ENCODE measurements at places on chromosomes 16 and 17. TPM values are rescaled to one million over a fixed set of nuclear protein-coding genes. Genes with fewer than 3 reads are reported as not detected.

TXNDC11 gene
- total RNA-seq = 64.2 TPM

TNS4 gene
- 3.7 TPM for total RNA-seq

ARHGAP44 gene
- total RNA-seq = 0.39 TPM

CCL16 gene
- total RNA-seq = not detected

ACSM5 gene
- total RNA-seq = 0.26 TPM

RUNDC3A gene
- total RNA-seq = not detected

PRSS36 gene
- total RNA-seq = 1.1 TPM

GRCh38 chr16:31569360-31569717 lies 41.6 kb downstream of the AHSP start:
- no peak for DNase-seq

- DNase-seq = no peak
Measured at GRCh38 chr17:71922439-71922838, 198.4 kb upstream of the SOX9 start.

- no peak for DNase-seq
Measured at GRCh38 chr17:72063262-72063661, 57.6 kb upstream of the SOX9 start.

DNA sequence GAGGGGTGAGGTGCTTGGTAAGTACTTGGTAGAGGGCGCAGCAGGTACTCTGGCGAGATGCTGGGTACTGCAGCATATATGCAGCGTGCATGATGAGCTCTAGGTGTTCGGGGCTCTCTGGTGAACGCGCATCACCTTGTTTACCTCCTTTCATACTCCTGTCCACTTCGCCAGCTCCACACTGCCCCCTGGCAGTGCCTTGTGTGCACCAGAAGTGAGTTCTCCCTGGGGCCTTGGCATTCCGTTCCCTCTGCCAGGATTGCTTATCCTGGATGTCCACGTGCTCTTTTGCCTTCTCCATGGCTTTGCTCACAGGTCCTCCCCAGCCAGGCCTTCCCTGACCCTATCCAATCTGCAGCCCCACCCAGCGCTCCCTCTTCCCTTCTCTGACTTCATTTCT lies 154.2 kb downstream of the MRM1 start:
- peak; percentile 36 for DNase-seq

- DNase-seq = no peak
Measured at GRCh38 chr16:53323924-53324323, 110.3 kb upstream of the RBL2 start.

GRCh38 chr17:55005520-55005919 lies 37.0 kb downstream of the STXBP4 start:
- DNase-seq = no peak

DNA sequence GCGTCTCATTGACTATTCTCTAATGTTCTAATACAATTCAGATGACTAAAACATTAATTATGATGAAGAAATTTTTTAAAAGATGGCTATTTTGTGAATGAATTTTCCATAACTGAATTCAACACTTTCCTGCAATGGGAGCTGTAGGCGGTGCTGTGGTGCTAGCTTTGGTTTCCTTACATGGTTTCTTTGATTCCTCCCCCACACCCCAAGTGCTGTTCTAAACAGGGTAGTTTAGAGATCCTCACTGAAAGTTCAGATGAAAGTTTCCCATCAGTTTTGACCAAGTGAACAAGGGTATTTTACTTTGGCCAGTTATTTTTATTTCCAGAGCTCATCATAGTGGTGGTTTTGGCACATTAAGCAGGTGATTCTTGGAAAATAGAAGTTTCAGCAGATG lies 26.0 kb upstream of the MRC2 start:
- DNase-seq = no peak

GRCh38 chr16:12874186-12874585 lies 27.2 kb upstream of the SHISA9 start:
- no peak for DNase-seq

- DNase-seq = no peak
Measured at GRCh38 chr17:75521290-75521689, 4.2 kb upstream of the LLGL2 start.

DNA sequence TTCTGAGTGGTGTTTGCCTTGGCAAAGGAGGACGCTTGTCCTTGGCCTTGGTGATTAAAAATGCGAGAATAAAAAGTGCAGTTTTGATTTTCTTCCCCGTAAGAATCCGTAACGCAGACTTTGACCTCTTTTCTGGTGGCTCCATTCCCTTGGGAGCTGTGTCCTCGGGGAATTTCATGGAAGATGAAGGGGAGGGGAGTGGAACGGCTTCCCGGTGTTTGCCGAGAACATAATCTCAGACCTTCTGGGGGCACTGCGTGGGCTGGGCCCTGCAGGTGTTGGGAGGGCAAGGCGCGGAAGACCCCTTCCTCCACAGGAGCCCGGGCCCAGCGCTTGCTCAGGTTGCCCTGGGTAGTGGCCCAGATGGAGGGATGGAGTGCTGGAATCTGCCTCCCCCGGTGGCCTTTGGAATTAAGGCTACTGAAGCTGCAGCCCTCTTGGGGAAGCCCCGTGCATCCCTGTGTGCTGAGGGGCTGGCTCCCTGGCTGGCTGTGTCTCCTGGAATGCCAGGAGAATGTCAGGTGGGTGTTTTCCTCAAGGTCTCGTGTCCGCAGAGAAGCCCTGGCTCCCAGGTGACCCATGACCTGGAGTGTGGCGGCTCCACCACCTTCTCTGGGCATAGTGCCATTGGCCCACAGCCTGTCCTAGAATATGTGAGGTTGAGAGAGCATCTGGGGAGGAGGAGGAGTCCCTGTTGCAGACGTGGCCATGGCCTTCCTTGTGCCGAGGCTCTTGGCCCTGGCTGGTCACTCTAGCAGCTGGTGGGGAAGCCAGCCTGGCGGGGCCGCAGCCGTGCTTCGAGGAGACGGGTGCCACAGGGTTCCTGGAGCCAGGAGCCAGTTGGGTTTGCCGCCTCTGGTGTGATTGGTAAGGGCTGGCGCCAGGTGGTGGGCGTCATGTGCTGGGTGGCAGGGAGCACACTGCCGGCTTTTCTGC lies 3.1 kb downstream of the BAIAP2 start:
- no peak for DNase-seq

- no peak for DNase-seq
Measured at GRCh38 chr16:2468725-2469398, 2.2 kb upstream of the NTN3 start.

DNA sequence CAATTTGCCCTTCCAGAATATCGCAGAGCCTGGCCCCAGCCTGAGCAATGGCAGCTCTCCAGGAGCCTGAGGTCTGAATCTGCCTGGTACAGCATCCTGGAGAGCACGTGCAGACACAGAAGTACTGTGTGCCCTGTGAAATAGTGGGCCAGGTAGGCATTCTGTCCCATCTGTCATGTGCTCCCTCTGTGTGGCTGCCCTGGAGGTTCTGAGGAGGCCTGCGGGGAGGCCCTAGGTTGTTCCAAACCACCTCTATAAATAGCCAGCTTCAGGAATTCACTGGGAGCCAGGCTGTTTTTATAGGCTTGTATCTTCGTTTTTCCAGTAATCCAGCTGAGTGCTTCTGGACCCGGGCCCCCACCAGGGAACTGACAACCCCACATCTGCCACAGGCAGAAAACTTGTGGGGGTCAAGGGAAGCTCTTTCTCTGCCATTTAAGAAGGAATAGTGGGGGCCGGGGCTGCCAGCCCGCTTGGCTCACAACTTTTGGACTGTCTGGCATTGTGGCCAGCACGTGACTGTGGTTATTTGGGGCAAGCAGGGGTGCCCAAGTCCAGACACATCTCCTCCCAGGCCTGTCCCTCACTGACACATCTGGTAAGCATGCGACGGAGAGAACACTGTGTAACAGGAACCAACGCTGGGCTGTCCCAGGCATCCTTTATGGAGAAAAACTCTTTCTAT lies 356.3 kb upstream of the TNRC6C start:
- DNase-seq = no peak

- no peak for DNase-seq
Measured at GRCh38 chr17:61500287-61500686, 48.1 kb downstream of the TBX4 start.

Measured in T-cell (primary cell).